ENCODE measurements at places on chromosomes 1 and 21.
A peak's percentile ranks its signal among the peaks of the same experiment; 100 is the strongest.

- DNase-seq = no peak
These were observed 1165.2 kb downstream of the BRINP3 start for GRCh38 chr1:189312499-189312898.

- DNase-seq = no peak
These were observed 995 bp downstream of the VASH2 start for GRCh38 chr1:212951126-212951946.

DNA sequence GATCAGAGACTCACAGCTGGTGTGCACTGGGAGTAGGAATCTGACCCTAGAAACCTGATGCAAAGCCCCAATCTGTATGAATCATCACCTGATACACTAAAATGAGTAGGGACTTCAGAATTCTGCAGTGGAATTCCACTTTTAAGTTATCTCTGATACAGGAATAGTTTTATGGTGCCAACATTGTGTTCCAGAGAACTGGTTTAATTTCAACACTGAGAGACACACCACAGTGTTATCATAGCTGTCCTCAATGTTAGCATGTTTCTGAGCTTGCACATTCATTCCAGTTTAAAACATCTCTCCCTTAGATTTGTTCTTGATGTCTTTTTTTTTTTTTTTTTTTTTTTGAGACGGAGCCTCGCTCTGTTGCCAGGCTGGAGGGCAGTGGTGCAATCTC lies 7.1 kb downstream of the UTS2 start:
- DNase-seq = no peak

GRCh38 chr1:2609319-2610035 lies 22.9 kb downstream of the PRXL2B start:
- no peak for DNase-seq

DNA sequence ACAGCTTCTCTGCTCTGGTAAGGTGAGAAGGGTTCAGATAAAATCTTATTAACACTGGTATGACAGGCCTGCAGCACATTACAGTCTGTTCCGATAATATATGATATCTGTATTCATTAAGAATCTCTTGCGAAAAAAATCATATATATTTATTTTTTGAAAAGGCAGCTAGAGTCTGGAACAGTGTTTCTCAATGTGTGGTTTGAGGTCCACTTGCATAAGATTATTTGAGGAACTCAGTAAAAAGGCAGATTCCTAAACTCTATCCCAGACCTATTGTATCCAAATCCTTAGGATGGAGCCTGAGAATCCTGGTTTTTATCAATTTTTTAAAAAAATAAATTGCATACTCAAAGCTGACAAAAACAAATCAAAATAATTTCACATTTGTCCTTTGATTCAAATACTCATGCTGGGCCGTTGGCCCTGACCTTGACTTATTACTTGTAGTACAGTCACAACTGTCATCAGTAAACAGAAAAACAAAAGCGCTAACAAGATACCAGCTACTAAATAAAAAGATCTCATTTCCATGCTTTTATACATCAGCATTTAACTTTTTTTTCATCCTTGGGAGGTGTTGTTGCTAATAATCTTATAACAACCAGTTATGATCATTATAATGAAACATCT lies 60.6 kb downstream of the RGS2 start:
- DNase-seq = no peak

DNA sequence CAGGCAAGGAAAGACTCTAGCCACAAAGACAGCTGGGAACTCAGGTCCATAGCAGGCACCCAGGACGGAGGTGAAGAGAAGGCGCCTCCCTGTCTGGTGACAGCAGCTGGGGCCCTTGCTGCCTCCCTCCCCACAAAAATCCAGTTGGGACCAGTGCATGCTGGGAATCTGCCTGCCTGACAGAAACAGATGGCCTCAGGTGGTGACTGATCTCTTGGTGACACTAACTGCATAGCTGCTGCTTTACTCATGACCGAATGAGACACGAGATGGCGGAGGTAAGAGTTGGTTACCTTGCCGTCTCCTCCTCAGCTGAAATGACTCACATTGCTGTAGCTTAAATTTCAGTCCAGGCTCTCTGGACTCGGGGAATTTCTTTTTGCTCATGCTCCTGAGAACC lies 130.3 kb downstream of the FGGY start:
- no peak for DNase-seq

DNA sequence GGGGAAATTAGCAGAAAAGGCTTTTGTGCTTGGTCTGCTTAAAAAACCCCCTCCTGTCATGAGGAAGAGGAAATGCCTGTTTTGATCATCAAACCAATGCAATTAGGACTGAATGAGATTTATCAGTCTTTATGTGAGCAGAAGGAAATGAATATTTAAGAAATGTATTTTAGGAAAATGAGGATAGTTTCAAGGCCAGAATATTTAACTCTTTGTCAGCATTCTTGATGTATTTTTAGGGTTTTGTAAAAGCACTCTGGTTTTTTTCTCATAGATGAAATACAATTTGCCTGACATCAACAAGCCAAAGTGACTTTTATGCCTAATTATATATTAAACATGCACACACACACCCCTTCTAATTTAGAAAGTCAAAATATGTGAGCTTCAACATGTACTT lies 213.8 kb downstream of the GRIK1 start:
- DNase-seq = no peak

GRCh38 chr1:93685918-93686317 lies 4.3 kb upstream of the BCAR3 start:
- DNase-seq = no peak

DNA sequence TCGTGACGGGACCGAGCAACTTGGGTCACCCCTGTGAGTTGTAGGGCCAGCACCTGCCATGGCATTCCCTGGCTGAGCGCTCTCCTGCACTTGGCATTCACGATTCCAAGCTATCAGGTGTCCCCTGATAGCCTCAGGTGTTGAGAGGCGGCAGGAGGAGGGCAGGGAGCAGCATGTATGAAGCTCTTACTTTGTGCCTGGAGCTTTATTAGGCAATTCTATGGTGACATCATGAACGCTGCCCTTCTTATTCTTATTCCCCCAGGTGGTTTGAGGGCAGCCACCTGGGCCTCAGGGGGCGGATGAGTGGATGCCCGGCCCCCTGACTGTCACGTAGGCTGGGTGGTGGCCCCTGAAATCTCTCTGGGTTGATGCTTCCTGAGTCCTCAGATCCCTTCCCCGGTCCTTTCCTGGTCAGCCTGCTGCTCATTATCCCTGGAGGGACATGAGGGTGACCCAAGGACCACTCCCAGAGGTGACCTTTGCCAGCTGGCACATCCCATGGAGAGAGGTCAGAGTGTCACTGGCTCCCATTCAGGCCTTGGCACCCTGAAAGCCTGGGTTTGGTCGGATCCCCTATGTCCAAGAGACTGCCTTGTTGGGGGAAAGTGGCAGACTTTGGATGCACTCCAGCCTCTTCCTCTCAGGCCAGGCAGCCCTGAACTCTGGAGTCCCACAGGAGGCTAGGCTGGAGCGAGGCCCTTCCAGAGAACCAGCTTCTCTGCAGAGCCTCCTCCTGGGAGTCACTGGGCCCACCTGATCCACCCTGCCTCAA lies 51.9 kb downstream of the SPSB1 start:
- no peak for DNase-seq

- no peak for DNase-seq
These were observed 65.3 kb upstream of the MAGI3 start for GRCh38 chr1:113325022-113325421.

GRCh38 chr1:115890580-115890979 lies 49.7 kb upstream of the NHLH2 start:
- no peak for DNase-seq

- DNase-seq = no peak
These were observed at the start of gene RHBG for GRCh38 chr1:156368889-156369684. TSS of gene RHBG (plus strand) at chr1:156369211. CDS start at chr1:156369250, 39 bp downstream.

GRCh38 chr1:203437696-203438315 lies 37.8 kb upstream of the PRELP start:
- no peak for DNase-seq

GRCh38 chr1:182351790-182352364 lies 39.7 kb downstream of the GLUL start:
- no peak for DNase-seq

- DNase-seq = no peak
These were observed 29.3 kb downstream of the MYOG start for GRCh38 chr1:203056516-203056915.

- DNase-seq = peak; percentile 36
These were observed 263.6 kb downstream of the DUSP10 start for GRCh38 chr1:221478050-221478949.

- DNase-seq = no peak
These were observed 27.0 kb downstream of the ABCA4 start for GRCh38 chr1:94093996-94094395.

DNA sequence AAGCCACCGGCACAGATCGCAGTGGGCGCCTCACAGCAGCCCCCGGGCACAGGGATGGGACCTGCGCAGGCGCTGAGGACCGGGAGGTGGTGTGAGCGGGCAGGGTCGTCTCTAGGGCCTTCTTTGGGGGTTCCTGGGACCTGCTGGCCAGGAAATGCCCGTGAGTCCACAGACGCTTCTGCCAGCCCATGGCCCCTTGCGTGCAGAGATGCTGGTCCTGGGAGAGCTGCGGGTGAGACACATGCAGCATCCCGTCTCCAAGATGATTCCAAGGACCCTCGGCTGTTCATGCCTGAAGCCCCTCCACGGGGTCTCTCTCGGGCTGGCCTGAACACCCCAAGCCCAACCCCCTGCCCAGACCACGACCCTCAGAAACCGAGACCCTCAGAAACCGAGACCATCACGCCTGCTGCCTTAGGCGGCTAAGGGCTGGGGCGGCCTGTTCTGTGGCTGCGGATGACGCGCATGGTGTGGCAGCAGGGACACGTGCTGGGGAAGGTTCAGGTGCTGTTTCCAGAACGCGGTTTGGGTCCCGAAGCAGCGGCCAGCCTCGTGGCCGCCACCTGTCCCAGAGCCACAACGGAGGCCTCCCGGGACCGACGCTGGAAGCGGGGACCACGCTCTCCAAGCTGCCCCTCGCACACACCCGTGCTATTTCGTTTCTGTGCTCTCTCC lies 23.0 kb downstream of the CFAP74 start:
- no peak for DNase-seq

DNA sequence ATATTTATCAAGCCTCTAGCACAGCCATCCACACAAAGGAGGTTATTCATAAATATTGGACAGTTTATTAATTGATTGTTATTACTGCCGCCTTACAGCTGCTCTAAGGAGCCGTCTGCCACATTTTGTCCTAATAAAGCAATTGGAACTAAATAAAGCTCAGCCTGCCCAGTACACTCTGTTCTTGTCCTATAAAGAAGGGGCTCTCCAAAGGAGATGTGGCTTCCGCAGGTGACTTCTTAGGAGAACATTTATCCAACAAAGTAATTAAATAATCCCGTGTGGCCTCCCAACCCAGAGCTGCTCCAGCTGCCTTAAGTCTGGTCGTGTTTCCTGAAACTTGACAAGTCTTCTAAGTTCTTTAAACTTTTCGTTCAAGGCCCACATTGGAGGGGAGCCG lies 497.7 kb downstream of the NPHP4 start:
- DNase-seq = no peak

DNA sequence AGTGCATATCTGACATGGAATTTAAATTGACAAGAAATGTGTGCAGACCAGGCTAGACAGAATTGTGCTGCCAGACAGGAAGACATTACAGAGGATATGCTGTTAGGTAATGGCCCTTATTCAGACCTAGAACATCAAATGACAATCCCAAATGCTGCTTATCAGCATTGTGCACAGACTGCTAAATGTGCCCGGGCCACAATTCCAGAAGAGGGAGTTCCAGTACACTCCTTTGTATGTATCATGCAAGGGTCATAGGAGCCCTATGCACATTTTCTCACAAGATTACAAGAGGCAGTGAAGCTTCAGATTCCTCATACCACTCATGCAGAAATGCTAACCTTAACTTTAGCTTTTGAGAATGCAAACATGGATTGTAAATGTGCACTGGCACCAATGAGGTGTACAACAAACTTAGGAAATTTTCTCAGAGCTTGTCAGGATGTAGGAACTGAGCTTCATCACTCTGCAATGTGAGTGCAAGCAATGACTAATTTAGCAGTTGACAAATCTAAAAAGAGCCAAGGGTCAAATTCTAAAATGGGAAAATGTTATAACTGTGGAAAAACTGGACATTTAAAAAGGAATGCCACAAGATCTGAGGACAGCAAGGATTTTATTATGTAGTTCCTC lies 273.5 kb downstream of the COL11A1 start:
- no peak for DNase-seq

Measured in stimulated activated naive CD4-positive, alpha-beta T cell treated with Interleukin-2 at 50 U/mL for 16 hours (primary cell).